Uterus (tissue), 4 donors: ENCODE measurements at places on chromosomes 1 and 21. TPM values are rescaled to one million over a fixed set of nuclear protein-coding genes. Genes with fewer than 3 reads are reported as not detected.

The GJA5 gene
- 10.0 TPM for total RNA-seq

The GPR25 gene
- not detected for total RNA-seq

- no peak for DNase-seq
- no peaks in the 10 kb centered on the region for H3K36me3 ChIP-seq
- no peaks in the 10 kb centered on the region for H3K4me1 ChIP-seq
- H3K27me3 ChIP-seq: no peaks in the 10 kb centered on the region
- no peak overlapping the region for H3K27ac ChIP-seq
Measured at GRCh38 chr1:19955534-19956170, 23.8 kb downstream of the PLA2G2A start.

DNA sequence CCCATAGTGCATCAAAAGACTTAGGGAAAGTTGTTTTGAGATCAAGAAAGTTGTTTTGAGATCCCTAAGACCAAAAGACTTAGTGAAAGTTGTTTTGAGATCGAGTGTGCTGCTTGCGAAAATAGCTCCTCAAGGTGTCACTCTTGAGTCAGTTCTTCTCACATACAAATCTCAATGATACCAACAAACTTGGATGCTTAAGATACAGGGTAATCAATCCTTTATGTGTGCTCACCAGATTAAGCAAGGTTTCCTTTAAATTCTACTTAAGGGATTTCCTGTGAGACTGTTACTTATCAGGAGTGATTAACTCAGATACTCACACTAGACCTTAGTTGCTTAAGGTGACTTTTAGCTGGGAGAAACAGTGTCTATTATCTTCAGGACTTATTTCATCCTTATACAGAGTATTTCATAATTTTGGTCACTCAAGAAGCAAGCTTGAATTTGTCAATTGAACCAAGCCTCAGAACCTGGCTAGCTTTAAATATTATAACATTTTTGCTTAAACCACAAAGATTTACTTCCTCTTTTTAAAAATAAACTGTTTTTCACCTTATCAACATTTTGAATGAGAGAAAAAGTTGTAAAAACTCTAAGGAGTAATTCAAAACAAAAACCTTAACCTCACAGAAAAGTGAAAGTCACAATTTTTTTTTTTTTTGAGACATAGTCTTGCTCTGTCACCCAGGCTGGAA is 8.0 kb upstream of the RLF start:
- H3K4me3 ChIP-seq: no peak overlapping the region
- no peaks in the 10 kb centered on the region for H3K36me3 ChIP-seq
- H3K27me3 ChIP-seq: no peaks in the 10 kb centered on the region
- H3K4me1 ChIP-seq: no peaks in the 10 kb centered on the region
- no peak for DNase-seq
- H3K27ac ChIP-seq: no peak overlapping the region

The OR2L5 gene
- total RNA-seq: not detected
